ENCODE measurements at places on chromosomes 1 and 21.
A peak's percentile ranks its signal among the peaks of the same experiment; 100 is the strongest.

DNA sequence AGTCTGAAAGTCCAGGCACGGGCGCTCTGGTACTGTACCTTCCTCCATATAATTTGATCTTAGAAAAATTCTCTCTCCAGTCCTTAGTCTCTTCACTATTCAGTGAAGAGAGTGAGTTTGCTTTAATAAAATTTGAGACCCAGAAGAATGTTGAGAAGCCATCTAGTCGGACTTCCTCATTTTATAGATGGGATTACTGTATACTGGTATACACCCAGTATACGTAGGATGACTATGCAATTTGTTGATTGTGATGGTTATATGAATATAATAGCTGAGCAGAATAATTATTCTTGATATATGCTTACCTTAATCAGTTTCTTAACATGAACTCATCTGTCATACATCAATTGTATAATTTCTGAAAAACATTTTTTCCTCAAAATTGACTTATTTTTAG, 328.0 kb upstream of the B3GALT2 start:
- H3K4me3 ChIP-seq = no peak overlapping the region
- ATAC-seq = no peak
- H3K27ac ChIP-seq = no peak overlapping the region
- no peaks in the 10 kb centered on the region for H3K36me3 ChIP-seq
- H3K4me1 ChIP-seq = no peaks in the 10 kb centered on the region

GRCh38 chr1:244789731-244790130, 45.7 kb upstream of the COX20 start:
- no peaks in the 10 kb centered on the region for H3K36me3 ChIP-seq
- no peak overlapping the region for H3K27ac ChIP-seq
- no peak overlapping the region for H3K4me3 ChIP-seq
- H3K27me3 ChIP-seq = no peaks in the 10 kb centered on the region

DNA sequence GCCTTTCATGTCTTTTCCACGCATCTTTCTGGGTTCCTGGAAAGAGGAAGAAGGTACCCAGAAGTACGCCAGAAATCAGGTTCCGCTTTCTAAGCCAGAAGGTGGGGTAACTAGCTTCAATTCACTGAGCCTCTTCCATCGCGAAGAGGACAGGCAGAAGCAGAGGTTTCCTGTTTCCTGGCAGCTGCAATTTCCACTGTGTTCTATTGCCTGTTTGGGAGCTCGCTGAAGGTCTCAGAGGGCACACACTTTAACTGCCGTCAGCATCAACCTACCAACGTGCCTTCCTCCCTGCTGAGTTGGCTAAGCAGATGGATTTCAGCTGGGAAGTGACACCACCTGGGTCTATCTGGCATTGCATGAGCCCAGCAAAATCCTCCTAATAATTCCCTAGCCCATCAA, 10.0 kb downstream of the NCF2 start:
- H3K36me3 ChIP-seq = no peaks in the 10 kb centered on the region
- ATAC-seq = peak; percentile 71
- H3K27me3 ChIP-seq = no peaks in the 10 kb centered on the region
- no peak overlapping the region for H3K27ac ChIP-seq
- H3K4me3 ChIP-seq = no peak overlapping the region
- no peaks in the 10 kb centered on the region for H3K4me1 ChIP-seq

GRCh38 chr1:166127003-166127402, 39.8 kb downstream of the FAM78B start:
- no peak for ATAC-seq
- H3K4me1 ChIP-seq = no peaks in the 10 kb centered on the region
- no peak overlapping the region for H3K4me3 ChIP-seq
- no peaks in the 10 kb centered on the region for H3K36me3 ChIP-seq

DNA sequence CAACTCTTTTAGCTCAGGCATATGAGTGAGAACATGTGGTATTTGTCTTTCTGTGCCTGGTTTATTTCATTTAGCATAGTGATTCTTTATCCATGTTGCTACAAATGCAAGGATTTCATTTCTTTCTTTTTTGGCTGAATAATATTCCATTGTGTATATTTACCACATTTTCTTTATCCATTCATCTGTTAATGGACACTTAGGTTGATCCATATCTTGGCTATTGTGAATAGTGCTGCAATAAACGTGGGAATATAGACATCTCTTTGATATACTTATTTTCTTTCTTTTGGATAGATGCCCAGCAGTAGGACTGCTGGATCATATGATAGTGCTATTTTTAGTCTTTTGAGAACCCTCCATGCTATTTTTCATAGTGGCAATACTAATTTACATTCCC, 30.8 kb downstream of the ASB17 start:
- H3K27me3 ChIP-seq = no peaks in the 10 kb centered on the region
- no peak overlapping the region for H3K4me3 ChIP-seq
- H3K36me3 ChIP-seq = no peaks in the 10 kb centered on the region
- H3K27ac ChIP-seq = no peak overlapping the region

DNA sequence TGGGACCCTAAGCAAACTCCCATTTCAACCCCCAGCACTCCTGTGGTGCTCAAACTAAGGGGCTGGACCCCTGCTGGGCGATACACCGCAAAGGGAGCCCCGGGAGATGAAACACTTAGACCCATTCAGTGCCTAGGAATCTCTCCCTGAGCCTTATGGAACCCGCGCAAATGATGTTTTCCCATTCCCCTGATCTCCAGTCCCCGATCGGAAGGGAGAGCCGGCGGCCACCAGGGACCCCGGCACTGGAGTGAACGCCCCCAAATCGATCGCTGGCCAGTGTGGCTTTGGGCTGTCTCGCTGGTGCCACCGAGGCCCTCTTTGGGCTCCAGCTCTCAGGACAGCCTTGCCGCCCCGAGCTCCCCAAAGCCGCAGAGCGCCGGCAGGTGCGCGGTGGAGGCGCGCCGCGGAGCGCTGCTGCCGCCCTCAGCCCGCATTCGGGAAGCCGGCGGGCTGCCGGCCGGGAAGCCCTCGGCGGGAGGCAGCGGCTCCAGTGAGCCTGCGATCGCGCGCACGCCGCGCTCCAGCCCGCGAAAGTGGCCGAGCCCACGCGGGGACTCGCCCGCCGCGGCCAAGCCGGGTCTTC, 1.1 kb downstream of the PLXNA2 start:
- no peaks in the 10 kb centered on the region for H3K36me3 ChIP-seq
- peaks cover 25% of the 10 kb centered on the region for H3K4me1 ChIP-seq
- H3K4me3 ChIP-seq = peak overlapping the region; percentile 85
- ATAC-seq = peak; percentile 32
- H3K27ac ChIP-seq = peak overlapping the region; percentile 91
- no peaks in the 10 kb centered on the region for H3K27me3 ChIP-seq

GRCh38 chr1:189681252-189681919, 796.3 kb downstream of the BRINP3 start:
- H3K36me3 ChIP-seq = no peaks in the 10 kb centered on the region
- no peak overlapping the region for H3K27ac ChIP-seq
- no peaks in the 10 kb centered on the region for H3K27me3 ChIP-seq
- no peak overlapping the region for H3K4me3 ChIP-seq
- no peaks in the 10 kb centered on the region for H3K4me1 ChIP-seq
- no peak for ATAC-seq

DNA sequence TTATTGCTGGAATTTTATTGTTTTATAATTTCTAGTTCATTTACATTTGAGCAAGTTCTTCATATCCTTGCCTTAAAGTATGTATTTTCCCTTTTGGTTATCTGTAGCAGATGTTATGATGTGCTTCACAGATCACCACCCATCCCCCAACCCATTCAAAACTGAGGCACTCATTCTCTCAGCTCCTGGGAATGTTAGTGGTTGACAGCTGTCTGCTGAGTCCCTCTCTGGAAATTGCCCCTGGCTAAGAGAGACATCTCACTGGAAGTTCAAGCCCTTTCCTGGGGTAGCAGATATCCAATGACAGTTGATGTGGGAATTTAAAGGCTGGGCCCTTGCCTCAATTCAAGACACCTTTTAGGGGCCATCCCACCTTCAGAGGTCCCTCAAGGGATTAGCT, 4.3 kb upstream of the DPYD start:
- H3K27me3 ChIP-seq = no peaks in the 10 kb centered on the region
- H3K27ac ChIP-seq = no peak overlapping the region
- peaks cover 8% of the 10 kb centered on the region for H3K4me1 ChIP-seq
- no peak overlapping the region for H3K4me3 ChIP-seq

- H3K27ac ChIP-seq = no peak overlapping the region
- peaks cover 32% of the 10 kb centered on the region for H3K4me1 ChIP-seq
- H3K27me3 ChIP-seq = no peaks in the 10 kb centered on the region
- peak; percentile 32 for ATAC-seq
- no peak overlapping the region for H3K4me3 ChIP-seq
- no peaks in the 10 kb centered on the region for H3K36me3 ChIP-seq
These were observed 173.2 kb downstream of the ROR1 start for GRCh38 chr1:63946866-63947491.

- H3K27me3 ChIP-seq = no peaks in the 10 kb centered on the region
- no peak for ATAC-seq
- H3K27ac ChIP-seq = no peak overlapping the region
These were observed 32.5 kb downstream of the PLEKHO1 start for GRCh38 chr1:150182247-150182646.

- no peak overlapping the region for H3K4me3 ChIP-seq
- H3K27ac ChIP-seq = no peak overlapping the region
- no peaks in the 10 kb centered on the region for H3K36me3 ChIP-seq
- ATAC-seq = no peak
- H3K4me1 ChIP-seq = no peaks in the 10 kb centered on the region
These were observed 128.5 kb upstream of the RRP15 start for GRCh38 chr1:218156595-218156994.

DNA sequence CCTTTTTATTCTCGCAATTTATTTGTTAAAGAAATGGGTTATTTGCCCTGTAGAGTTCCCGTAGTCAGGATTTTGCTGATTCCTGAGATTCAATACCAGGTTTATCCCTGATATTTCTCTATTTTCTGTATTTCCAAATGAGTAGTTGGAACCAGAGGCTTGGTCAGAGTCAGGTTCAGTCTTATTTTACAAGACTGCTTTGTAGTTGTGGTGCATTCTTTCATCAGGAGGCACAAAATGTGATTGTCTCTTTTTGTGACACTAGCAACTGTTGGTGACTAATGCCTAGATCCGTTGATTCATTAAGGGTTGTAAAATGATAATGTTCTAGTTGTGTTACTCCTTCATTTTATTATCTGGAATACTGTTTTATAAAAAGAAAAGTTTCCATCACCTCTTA, 95.5 kb upstream of the TPTE start:
- no peak overlapping the region for H3K27ac ChIP-seq
- H3K4me3 ChIP-seq = no peak overlapping the region
- ATAC-seq = no peak
- H3K36me3 ChIP-seq = no peaks in the 10 kb centered on the region
- H3K27me3 ChIP-seq = peaks cover 6% of the 10 kb centered on the region
- H3K4me1 ChIP-seq = no peaks in the 10 kb centered on the region

- H3K36me3 ChIP-seq = no peaks in the 10 kb centered on the region
- H3K4me1 ChIP-seq = peaks cover 5% of the 10 kb centered on the region
- ATAC-seq = no peak
- no peak overlapping the region for H3K4me3 ChIP-seq
- no peak overlapping the region for H3K27ac ChIP-seq
These were observed 10.5 kb downstream of the RAB4A start for GRCh38 chr1:229281339-229281926.

All from gastroesophageal sphincter (tissue), 4 donors.